ENCODE measurements at places on chromosomes 12 and 14.

- DNase-seq: no peak
Measured at GRCh38 chr12:3605692-3606091, 114.7 kb downstream of the PRMT8 start.

DNA sequence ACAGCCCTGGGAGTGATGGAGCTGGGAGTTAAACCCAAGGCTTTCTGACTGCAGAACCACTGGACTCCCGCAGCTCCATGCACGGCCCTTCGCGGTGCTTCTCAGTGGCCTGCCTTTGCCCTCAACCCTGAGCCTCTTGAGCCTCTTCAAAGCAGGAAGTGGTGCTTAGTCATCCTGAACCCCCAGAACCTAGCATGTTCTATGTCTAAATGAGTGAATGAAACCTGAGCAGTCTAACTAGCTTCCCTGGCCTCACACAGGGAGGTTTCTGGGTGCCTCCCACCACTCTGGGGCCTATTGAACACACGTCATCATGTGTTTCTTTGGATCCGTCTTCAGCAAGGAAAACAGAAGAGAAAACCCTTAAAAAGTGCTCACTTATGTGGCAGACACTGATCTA is 117.9 kb upstream of the SFSWAP start:
- peak; percentile 87 for DNase-seq

GRCh38 chr12:104480012-104480411 is 23.3 kb downstream of the CHST11 start:
- no peak for DNase-seq

DNA sequence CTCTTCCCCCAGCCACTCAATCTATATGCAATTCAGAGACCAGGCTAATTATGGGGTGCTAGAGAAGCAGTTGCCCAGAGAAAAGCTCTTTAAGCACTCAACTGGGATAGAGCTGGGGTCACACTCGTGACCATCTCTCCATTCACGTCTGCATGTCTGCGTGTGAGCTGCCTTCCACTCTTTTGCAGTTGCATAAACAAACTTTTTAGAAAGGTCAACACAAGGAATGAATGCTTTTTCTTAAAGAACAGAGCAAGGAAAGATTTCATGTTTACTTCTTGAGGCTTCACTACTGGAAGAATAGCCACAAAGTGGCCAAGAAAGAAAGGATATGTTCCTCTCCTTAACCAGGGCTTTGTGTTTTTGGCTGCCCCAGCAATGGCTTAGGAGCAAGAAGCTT is 151.1 kb downstream of the SAMD4A start:
- no peak for DNase-seq

DNA sequence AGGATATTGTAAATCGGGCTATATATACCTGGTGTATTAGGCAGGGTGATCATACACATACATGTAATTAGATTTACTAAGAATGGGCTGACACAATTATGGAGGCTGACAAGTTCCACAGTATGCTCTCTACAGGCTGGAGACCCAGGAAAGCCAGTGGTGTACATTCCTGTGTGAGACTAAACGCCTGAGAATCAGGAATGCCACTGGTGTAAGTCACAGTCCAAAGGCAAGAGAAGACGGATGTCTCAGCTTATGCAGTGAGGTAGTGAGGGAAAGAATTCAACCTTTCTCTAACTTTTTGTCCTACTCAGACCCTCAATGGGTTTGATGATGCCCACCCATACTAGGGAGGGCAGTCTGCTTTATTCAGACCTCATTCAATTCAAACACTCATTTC is 57.1 kb downstream of the METTL25 start:
- no peak for DNase-seq

DNA sequence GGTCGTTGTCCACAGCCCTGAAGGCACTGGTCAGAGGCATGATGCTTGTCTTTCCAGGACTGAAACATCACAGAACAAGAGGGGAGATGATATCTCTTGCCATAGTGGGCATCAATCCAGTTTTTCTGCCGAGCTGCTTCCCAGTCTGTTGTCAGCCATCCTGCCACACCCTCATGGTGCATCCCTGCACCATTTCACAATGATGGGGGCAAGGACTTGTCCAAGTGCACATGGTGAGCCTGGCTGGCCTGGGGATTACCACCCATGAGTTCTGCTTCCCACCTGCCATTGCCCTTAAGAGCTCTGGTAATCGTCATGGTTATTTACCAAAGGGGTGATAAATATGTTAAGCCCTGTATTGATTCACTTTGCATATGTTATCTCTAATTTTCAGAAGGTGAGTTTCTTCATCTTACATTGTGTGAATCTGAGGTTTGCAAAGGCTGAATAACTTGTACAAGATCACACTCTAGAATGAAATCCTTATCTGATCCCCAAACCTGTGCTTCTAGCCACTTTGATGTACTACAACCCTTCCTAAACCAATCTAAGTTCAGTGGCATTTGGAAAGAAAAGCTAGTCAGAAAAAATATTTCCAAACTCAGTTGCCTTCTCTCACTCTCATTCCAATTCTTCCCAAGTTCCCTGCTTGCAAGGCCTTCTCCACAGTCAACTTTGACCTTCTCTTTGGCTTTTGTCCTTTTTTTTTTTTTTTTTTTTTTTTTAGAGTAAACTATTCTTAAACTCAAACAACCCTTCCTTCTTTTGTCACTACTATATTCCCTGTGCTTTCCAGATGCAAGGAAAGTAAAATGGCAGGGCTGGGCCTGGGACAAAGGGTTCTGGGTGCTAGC is 2.3 kb downstream of the AVIL start:
- DNase-seq: no peak

- DNase-seq: no peak
Measured at GRCh38 chr14:29462772-29463171, 464.9 kb downstream of the PRKD1 start.

- no peak for DNase-seq
Measured at GRCh38 chr12:28184375-28184774, 5.9 kb upstream of the CCDC91 start.

GRCh38 chr14:45112896-45113781 is 21.1 kb downstream of the FKBP3 start:
- peak; percentile 26 for DNase-seq

DNA sequence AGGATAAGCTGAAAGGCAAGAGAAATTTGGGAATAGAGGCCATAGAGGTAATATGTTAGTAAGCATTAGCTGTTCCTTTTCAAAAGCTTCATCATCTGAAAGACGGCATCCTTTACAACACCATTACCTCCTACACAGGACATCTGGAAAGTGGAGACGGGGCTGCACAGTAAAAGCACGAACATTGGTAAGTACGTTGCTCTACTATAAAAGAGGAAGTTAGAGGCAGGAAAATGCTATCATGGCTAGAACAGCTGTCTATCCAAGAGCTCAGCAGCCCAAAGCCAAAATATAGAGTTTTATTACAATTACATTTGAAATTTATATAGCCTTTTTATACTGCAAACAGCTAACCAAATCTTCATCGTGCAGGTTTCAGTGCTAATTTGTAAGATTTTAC is 172.3 kb upstream of the GRIP1 start:
- DNase-seq: no peak

DNA sequence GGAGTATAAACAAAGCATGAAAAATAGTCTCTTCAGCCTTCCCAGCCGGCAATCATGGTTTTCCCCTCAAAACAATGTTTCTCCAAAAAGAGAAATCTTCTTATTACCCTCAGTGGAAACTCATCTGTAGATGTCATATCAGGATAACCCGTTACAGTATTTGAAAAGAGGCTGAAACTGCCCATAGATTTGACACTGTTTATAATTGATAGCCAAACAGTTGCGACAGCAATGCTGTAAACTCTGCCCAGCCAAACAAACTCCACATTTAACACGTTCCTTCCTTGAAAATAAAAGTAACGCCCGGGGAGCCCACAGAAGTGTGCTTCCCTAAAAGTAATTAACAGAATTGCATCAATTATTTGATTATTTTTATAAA is 201.3 kb upstream of the FOXN3 start:
- DNase-seq: no peak

DNA sequence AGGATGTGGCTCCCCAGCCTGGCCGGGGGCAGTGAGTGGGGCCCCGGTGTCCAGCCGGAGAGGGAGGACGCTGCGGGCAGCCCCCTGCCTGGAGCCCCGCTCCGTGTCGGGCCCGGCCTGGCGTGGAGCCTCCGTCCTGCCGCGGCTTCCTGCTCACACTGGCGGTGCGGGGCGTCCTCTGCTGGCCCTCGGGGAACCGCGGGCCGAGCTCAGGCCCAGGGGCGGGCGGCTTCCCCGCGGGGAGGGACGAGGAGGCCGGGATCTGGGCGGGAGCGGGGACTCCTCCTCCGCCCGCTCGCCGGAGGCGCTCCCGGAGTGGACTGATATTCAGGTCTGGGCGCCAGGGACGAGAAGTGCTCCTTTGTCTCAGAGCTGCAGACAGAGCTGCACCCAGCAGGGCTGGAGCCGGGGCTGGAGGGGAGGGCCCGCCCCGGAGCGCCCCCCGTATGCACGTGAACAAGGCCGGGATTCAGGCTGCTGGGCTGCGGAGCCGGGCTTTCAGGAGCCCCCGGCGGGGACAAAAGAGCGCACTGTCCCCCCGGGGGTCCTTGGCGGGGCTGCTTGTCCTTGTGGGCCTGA is 2.2 kb downstream of the MMP17 start:
- peak; percentile 44 for DNase-seq

DNA sequence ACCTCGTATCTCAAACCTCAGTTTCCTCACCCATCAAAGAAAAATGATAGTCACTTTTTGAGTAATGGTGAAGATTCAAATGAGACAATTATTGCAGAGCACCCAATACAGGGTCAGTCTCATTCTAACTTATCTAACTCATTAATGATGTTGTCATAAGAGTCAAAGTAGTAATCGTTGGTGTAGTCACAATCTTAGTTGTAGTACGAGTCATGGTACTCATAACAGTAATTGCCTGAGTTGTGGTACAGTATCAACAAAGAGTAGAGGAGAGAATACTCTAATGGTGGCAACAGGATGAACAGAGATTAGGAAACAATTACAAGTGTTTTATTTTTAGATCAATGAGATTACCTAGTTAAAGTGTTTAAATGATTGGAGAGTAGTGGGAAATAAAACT is 93.6 kb upstream of the TMTC2 start:
- DNase-seq: peak; percentile 6

DNA sequence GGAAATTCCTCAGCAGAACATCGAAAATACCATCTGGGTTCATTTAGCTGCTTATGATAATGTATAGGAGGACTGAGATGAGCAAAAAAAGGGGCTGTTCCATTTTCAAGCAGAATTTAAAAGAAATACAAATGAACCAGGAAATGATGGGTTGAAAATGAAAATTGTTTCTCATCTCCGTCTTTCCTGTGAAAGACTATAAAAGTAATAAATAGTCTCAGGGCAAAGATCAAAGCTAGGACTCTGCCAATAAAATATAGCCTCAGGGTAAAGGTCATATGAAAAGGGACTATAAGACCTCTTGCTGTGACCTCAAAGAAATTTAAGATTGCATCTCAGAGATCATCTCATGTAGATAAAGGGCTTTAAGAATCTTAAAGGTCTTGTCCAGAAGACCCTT is 478.0 kb downstream of the BTG1 start:
- no peak for DNase-seq

DNA sequence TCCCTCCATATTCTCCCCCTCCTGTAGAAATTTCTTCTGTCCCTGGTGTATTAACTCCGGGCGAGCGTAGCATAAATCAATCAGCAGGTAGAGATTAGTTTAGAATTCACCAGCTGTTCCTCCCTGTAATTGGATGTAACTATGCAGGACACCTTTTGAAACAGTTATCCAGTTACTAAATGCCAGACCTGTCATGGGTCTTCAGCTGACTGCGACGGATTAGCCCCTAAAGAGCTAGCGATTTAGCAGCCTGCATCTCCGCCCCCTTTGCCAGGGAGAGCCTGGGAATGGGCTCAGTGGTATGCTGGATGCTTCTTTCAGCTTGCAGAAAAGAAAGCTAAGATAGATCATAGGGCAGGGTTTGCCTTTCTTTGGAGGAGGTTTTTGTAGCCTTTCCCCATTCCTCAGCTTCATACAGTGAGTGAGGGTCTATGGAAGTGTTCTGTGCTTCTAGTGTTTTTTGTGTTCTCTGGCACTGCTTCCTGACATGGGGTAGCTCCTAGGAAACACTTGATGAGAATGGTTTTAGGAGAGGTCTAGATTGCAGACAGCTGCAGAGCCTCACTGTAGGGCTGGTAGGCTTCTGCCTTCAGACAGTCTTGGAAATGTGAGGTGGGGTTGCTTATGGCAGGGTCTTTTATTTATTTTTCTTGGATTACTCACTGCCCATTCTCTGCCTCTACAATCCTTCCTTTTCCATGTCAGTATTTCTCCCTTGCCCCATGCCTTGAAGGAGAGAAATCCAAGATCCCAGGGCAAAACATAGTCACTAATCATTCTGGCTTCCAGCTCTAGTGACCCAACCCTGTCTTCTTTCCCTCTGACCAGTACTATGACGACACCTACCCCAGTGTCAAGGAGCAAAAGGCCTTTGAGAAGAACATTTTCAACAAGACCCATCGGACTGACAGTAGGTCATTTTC is 16.7 kb downstream of the COPZ1 start:
- no peak for DNase-seq

GRCh38 chr12:48420039-48420775 is 52.2 kb upstream of the ANP32D start:
- no peak for DNase-seq

DNA sequence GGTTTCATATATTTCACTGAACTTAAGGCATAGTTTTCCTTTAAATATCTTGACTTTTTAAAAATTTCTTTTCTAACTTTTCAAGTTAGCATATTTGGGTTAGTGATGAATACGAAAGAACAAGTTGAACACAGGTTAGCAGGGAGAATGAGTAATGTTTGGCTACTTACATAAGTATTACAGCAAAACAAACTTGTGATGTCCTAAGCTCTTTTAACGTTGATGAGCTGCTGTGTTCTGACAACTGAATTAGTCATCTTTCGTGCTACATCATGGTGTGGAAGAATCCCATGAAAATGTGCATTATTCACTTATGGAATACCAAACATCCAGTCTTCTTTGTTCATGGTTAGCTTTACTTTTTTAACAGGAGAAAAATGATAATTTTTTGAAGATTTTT is 36.3 kb upstream of the PDZRN4 start:
- DNase-seq: no peak

- no peak for DNase-seq
Measured at GRCh38 chr12:104710940-104711689, 247.0 kb downstream of the SLC41A2 start.

DNA sequence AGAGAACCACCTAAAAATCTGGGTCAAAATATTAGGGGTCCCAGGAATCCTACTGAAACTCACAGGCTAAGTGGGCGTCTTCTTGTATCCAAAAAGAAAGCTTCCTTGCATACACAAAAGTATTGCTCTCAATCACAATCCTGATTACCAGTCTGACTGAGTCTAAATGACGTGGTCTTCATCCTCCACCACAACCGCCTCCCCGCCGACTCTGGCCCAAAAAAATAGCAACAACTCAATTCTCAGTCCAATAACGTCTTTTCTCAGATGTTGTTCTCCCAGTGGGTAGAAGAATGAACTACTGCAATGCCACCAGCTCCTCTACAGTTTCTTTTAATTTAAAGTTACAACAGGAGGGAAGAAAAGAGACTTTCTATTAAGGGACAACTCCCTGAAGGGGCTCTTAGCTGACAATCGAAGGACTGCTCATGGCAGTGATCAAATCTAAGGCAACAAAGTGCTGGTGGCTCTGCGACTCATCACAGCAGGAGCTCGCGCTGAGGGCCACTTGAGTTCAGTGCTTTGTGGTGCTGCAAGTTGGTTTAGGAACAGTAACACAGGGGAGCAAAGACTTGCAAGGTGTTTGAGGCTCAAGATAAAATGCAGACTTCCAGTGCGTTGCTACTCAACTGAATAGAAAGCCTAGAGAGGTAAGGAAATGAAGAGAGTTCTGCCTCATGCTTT is 394.1 kb downstream of the BCAT1 start:
- no peak for DNase-seq

- no peak for DNase-seq
Measured at GRCh38 chr14:23861666-23862065, 91.9 kb upstream of the DHRS4 start.

Data from activated CD4-positive, alpha-beta T cell treated with anti-CD3 and anti-CD28 coated beads, Interleukin-10, Interleukin-2, amounts not matched to agents 100 ng/mL and 50 ng/mL, durations not matched to agents 16 hours and 8 hours (primary cell).